Psoas muscle (tissue), 8 donors: ENCODE measurements at places on chromosomes 3 and 15. TPM values are rescaled to one million over a fixed set of nuclear protein-coding genes. Genes with fewer than 3 reads are reported as not detected.

NR1I2 gene
- polyA plus RNA-seq = 0.05 TPM

TP63 gene
- 13.7 TPM for polyA plus RNA-seq

ACKR4 gene
- polyA plus RNA-seq = 0.11 TPM

GXYLT2 gene
- polyA plus RNA-seq = 0.04 TPM

COPB2 gene
- polyA plus RNA-seq = 38.3 TPM

C2CD4B gene
- polyA plus RNA-seq = 0.25 TPM

TNIK gene
- 11.0 TPM for polyA plus RNA-seq

DUOXA1 gene
- polyA plus RNA-seq = 0.05 TPM

PLA2G4B gene
- polyA plus RNA-seq = 2.2 TPM
